ENCODE measurements at places on chromosomes 16 and 17.

DNA sequence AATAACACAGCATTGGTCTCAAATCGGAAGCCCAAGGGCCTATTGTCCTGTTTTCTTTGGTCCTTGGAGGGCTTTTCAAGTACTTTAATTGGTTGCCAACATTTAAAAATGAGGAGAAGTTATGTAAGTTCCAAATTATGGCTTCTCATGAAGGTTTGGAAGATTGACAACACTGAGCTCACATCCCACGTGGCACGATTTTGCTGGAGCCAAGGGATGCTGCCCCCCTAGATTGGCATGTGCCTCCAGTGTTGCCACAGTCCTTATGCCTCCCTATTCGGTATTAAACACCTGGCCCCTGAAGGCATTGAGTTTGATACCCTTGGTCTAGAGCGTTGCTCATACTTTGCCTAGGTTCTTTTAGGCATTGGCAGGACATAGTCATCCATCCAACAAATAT is 108.0 kb downstream of the ZNF18 start:
- DNase-seq = no peak

DNA sequence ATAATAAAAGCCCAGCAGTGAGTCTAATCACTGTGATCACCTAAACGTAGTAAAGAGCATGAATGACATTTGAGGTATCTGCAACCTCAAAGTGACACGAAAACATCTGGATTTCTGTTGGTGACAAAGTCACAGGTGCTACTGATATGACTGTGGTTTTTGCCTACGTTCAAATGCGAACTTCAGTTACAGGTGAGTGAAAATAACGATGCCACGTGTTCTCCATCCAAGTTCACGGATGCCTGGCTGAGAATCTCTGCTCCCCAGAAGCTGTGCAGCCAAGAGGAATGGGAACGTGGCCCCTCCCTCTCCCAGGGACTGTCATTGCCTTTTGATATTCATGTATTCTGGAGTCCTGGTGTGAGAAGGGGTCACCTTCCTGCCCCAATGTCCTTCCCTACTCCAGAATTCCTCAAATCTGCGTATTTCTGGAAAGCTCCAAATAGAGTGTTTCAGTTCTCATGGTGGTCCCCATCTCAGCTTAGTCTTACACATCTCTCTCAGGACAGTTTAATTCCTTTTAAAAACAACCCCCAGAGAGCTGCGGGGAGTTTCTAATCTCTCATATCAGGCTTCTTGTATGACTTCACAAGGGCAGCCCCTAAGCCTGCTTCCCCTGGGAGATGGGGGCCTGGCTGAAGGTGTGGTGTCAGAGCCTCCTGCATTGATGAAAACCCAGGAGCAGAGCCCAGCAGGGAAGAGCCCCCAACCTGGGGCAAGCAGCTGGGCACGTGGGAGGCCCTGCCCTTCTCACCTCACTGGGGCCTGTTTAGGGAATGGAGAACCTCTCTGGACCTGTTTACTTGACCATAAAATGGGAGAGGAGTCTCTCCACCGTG is 25.8 kb downstream of the PIK3R5 start:
- DNase-seq = no peak

GRCh38 chr16:5036228-5037156 is 2.8 kb upstream of the NAGPA start:
- DNase-seq = no peak

DNA sequence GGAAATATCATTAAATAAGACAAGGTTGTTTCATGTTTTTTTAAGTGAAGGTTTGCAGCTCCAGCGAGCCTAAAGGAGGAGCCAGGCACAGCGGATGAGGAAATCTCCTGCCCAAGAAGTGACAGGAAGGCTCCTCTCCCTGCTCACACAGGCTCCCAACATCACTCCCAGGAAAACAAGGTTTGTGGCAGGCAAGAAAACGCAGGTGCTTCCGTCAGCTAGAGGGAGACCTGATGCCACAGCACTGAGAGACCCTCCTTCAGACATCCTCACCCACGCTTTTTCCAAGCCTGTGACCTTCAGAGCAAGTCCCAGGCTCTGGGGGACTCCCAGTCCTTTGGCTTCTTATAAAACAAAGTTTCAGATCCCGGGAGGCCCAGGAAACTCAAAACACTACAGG is 89.7 kb downstream of the ZNF423 start:
- DNase-seq = no peak

DNA sequence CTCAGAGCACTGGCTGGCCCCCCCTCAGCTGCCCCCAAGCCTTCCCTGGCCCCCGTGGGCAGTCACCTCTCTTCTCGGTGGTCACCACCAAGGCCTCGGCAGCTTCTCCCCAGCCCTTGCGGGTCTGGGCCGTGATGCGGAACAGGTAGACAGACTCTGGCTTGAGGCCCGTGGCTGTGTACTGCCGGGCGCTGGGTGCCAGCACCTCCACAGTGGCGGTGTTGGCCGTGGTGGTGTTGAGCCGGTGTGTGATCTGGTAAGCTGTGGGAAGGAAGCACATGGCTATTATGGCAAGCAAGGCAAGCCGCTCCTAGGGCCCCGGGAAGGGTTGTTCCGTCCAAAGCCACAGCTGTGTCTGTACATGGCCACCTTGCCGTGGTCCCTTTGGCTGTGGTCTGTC is 78.4 kb upstream of the CDC42EP4 start:
- no peak for DNase-seq
